AG04450 (cell line): ENCODE measurements at places on chromosomes 6 and 20.

GRCh38 chr20:47392015-47392720 lies 35.7 kb upstream of the ZMYND8 start:
- DNase-seq = peak; percentile 82

- no peak for DNase-seq
Observed at GRCh38 chr6:112189494-112189893, 64.9 kb downstream of the LAMA4 start.

GRCh38 chr6:150269130-150269856 lies 99.5 kb upstream of the IYD start:
- no peak for DNase-seq

DNA sequence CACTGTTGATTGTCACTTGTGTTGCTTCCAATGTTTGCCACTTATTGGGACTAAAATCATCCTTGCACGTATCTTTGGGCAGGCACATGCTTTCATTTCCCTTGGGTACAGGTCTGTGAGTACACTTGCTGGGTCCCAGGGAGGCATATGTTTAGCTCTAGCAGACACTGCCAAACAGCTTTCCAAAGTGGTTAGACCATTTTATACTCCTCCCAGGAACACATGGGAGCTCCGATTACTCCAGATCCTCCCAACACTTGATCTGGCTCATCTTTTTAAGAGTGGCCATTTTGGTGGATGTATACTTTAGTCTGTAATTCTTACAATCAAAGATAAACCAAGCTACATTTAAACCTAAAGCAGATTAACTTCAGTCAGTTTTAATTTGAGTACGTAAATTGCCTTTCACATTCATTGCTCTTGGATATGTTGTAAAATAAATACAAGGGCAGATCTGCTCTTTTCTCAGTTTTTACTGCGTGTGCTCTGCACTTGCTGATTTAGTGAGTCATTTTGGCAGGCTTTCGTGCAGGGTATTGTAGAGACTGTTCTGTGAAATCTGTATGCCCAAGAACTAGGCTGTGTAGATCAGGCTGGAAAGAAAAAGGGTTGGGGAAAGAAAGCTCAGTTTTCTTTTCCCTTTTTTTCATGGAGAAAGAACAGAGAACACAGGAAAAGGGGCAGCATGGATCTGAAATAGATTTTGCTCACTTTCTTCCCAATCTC lies 19.5 kb downstream of the SLC22A1 start:
- DNase-seq = peak; percentile 34

- no peak for DNase-seq
Observed at GRCh38 chr20:10910535-10911178, 236.9 kb upstream of the JAG1 start.

DNA sequence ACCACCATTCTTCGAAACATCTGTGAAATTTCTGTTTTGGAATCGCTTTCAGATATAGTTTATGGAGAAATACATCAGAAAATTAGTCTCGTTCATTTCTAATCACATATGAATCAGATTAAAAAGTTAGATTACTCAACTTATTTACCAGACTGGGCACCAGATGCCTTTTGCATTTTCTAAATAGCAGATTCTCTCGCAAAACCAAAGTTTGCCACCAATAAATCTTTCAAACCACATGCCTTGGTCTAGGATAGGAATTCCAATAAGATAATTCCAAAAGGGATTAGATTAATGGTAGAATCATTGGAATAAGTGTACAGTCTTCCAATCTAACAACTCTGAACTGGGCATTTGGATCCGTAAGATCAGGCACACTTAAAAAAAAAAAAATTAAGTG lies 160.4 kb upstream of the TAB2 start:
- DNase-seq = no peak

- no peak for DNase-seq
Observed at GRCh38 chr6:38273325-38273724, 366.4 kb downstream of the BTBD9 start.
